NCI-H2171 treated with DMSO at 0.1 percent for 48 hours (cell line): ENCODE measurements at places on chromosomes 1 and 21.

DNA sequence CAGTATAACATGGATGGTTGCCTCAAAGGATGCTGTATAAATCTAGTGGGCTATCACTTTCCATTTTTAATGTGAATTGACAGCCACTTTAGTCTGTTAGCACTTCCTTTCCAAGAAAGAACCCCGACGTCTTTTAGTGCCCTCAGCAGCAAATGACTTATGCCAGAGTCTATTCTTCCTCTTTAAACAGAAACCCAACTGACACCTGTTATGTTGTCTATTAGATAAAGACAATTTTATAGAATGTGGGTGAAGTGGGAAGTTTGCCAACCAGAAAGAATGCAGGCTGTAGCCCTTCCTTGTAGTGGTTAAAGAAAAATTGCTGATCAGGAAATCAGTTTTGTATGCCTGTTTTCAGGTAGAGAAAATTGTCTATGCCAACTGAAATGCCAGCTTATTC, 344.9 kb downstream of the ZNF326 start:
- no peak for DNase-seq

DNA sequence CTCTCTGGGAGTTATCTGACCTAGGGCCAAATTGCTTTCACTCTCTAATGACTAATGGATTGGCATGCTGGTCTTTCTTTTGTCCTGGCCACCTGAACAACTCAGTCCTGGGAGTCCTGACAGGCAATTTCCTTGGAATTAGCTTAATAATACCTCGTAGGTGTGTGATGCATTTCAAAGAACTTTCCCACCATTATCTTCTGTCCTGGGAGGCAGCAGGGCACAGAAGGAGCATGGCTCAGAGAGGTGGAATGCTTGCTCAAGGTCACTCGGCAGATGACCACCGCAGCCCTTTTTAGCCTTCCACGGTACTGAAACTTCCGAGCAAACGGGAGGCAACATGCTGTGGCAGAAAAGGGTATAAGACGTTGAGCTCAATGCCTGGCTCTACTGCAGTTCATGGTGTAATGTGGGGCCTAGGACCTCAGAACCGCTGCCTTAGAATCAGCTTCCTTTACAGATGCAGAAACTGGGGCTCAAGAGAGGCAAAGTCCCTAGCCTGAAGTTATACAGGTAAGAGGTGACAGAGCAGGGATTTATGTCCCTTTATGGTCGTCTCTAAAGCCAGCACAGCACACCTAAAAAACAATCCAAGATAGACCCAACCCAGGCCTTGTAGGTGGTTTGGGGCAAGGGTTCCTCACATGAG, 3.2 kb downstream of the ID3 start:
- no peak for DNase-seq

DNA sequence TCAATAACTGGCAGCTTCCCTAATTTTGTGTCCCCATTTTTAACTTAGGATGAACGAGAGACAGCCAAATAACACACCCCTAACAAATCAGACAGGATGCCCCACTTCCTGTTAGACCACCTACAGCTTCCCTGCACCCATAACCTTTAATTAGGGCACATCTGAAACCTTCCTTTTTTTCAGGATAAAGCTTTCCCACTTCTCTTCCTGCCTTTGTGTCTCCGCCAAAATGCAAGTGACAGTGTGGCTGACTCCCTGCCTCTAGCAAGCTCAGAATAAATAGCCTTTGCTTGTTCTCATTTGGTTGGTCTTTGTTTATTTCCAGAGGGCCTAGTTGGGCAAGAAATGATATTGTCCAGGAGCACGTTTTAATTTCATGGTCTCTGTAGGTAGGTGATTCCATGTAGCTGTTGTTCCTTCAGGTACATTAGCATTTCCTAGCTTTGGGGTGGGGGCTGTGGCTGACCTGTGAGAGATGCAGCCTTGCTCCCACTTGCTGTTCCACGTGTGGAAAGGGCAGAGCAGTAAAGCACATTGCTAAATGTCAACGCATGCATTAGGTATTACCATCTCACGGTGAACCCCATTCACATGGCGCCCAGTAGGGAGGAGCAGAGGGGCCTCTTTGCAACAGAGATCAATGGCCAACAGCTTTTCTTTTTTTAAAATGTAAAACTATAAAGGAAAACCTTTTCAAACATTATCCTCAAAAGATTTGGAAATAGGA, 154.9 kb downstream of the ST6GALNAC3 start:
- no peak for DNase-seq

GRCh38 chr1:76230842-76231281, 156.3 kb downstream of the ST6GALNAC3 start:
- DNase-seq: peak; percentile 69

DNA sequence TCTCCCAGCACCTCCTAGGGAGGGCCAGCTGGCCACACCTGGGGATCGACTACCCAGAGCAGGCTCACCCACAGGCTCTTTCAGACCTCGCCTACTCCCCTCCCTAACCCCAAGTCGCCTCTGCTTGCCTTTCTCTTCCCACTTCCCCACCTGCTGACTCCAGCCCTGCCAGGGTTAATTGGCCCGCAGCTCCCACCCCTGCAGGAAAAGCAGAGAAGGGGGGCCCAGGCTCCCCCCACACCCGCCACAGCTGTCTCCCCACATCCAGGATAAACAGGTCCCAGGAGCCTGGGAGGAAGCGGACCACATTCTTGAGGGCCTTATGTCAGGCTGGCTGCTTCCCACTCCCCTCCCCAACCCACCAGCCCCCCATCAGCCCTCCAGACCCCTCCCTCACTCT, 45.0 kb downstream of the TAS1R2 start:
- DNase-seq: peak; percentile 62

- DNase-seq: no peak
Observed at GRCh38 chr1:166865926-166866325, 10.1 kb downstream of the TADA1 start.

- DNase-seq: no peak
Observed at GRCh38 chr1:212323066-212323465, 37.9 kb downstream of the PPP2R5A start.

GRCh38 chr1:76835203-76835602, 32.1 kb upstream of the ST6GALNAC5 start:
- no peak for DNase-seq

DNA sequence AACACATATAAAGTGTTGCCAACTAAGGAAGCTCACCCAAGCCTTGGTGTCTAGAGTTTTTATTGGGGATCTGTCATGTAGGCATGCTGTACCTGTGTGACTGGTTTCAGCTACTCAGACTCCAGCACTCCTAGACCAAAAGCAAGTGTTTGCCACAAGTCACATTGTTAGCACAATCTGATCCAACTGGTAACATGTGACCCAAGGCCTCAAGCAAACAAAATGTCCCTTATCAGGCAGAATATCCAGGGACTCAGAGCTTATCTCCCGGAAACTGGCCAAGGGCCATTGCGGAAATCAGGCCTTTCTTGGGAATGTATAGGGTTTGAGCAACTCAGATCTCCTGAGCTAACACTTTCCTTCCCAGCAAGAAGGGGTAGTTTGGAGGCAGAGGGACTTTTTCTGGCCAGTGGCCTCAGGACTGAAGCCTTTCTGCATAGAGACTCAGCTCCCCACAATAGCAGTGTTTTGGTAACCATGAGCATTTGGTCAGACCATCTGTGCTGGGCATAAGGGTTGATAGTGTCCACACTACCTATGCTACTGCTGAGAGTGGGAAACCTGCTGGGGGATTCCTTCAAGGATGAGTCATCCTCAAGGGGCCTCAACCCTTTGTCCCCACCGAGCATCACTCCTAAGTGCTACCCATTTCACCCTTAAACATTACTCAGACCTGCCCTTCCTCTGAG, 29.6 kb downstream of the NHLH2 start:
- peak; percentile 47 for DNase-seq

DNA sequence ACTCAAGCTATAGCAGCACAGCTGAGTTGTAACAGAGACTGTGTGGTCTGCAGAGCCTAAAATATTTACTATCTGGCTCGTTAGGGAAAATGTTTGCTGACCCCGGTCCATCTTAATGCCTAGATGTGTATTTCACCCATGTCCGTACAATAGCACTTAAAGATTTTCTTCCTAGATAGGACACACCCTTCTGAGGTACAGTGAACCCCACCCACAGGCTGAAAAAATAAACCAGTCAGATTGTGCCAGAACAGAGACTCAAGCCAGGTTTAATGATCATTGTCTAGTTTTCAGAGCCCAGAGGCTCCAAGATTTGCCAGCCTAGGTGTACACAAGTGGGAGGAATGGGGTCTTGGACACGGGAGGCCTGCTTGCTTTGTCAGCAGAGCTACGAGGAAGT, 5.6 kb downstream of the AMIGO1 start:
- DNase-seq: no peak

DNA sequence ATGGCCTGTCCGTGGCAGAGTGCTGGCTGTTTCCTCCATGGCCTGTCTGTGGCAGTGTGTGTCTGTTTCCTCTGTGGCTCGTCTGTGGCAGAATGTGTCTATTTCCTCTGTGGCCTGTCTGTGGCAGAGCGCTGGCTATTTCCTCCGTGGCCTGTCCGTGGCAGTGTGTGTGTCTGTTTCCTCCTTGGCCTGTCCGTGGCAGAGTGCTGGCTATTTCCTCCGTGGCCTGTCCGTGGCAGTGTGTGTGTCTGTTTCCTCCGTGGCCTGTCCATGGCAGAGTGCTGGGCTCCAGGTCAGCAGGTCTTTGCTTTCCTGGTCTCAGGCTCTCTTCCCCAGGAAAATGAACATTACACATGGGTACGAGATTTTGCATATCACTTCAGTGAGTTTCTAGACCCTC, 138.4 kb upstream of the IPO9 start:
- no peak for DNase-seq

DNA sequence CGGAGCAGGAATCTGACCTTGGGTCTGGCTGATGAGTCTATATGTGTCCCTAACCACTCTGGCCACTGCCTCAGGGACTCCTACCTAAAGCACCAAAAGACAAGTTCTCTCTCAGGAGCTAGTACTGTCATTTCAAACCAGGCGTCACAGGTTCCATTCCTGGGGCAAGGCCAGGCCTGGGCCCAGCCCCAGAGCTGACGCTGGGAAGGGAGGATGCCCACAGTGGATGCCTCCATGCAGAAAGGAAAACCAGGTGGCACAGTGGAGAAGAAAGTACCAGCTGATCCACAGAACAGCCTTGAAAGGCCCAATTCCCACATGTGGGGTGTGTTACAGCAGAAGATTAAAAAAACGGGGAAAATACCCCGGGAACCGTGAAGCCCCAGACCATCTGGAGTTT, 77.4 kb downstream of the DMRTB1 start:
- DNase-seq: peak; percentile 50

GRCh38 chr21:44462834-44463200, 7.5 kb downstream of the LRRC3 start:
- DNase-seq: no peak

DNA sequence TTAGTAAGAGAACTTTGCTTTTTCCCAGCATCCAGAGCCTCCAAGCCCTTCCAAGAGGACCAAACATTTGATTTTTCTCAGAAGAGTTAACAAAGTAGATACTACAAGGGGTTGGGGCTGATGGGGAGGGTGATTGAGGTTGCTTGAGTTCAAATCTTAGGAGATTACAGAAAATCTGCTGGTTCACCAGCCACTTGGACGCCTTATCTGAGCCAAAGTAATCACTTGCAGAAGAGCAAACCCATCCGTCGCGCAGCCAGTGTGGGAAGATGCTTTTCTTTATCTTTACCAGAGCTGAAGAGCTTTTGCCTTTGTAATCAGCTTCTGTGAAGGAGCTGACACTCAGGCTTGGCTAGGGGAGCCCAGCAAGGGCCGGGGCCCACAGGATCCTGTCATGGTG, 91.9 kb upstream of the CTTNBP2NL start:
- no peak for DNase-seq

DNA sequence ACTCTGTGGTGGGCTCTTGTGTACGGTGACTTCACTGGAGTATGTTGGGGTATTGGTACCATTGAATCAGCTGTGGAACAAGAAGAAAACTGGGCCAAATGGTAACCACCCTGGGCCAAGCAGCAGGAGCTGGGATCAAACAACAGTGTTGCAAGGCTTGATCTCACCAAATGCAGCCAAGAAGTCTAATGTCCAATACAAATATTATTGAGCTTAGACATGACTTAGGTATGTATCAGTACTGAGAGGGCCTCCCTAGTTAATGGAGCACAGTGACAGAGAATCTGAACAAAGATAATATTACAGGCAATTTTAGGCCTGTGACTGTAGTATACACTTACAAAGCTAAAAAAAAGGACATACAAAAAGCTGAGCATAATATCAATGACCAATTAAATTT, 604.8 kb downstream of the PLA2G4A start:
- no peak for DNase-seq

GRCh38 chr1:37486680-37487618, 12.6 kb downstream of the ZC3H12A start:
- peak; percentile 53 for DNase-seq

- DNase-seq: no peak
Observed at GRCh38 chr1:240658312-240658960, 46.5 kb upstream of the GREM2 start.

DNA sequence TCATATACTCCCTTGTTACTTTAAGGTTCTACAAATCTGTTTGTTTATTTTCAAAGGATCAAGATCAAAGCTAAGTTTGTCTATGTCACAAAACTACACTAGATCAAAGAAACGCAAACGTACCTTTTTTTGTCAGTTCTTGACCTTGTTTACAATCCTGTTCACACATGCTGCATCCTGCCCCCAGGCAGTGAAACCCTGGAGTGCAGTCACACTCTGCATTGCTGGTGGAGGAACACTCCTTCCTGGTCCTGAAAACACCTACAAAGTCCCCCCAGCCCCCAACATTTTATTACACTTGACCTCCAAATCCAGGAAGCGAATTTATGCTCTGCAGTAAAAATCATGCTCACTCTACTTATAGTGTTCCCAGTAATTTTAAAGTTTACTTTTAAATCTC, 2.6 kb downstream of the TNFRSF9 start:
- DNase-seq: no peak

- no peak for DNase-seq
Observed at GRCh38 chr21:37939251-37939650, 23.0 kb upstream of the KCNJ6 start.

DNA sequence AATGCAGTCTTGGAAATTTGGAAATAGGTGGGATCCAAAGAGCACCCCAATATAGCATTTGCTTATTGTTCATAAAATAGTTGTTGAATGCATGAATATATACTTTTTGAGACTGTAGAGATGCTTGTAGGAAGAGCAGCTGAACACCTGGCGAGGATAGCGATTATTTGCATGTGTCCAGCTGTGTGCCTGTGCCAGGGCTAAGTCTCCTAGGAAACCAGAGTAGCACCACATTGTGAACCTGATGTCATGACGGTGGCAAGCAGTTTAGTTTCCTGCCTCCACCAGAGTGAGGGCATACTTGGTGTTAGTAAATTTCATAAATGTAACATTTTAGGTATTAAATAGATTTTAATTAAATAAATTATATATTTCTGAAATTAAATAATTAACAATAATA, 37.3 kb upstream of the IRF2BP2 start:
- peak; percentile 65 for DNase-seq

DNA sequence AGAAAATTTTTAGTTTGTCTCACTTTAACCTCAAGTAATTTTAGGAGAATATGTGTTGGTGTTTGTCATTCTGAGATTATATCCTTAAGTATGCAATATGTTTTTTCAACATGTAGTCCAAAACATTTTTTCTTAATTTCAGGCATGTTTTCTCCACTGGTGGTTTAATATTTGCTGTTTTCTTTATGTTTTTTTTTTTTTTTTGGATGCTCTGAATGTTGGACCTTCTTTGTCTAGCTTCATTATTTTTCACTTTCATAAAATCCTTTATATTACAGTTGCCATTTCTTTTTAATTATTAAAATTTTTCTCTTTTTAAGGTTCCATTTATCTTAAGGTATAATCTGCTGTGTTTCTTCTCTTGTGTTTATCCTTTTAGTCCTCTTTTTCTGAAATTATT, 342.2 kb upstream of the DUSP10 start:
- DNase-seq: no peak

GRCh38 chr1:76830373-76830772, 36.9 kb upstream of the ST6GALNAC5 start:
- no peak for DNase-seq
